ENCODE measurements at places on chromosomes 7 and 10. TPM values are rescaled to one million over a fixed set of nuclear protein-coding genes. Genes with fewer than 3 reads are reported as not detected.

- peaks cover 3% of the 10 kb centered on the region for H3K4me1 ChIP-seq
- H3K36me3 ChIP-seq, result no peaks in the 10 kb centered on the region
- no peak for DNase-seq
- H3K27ac ChIP-seq, result no peak overlapping the region
- H3K4me3 ChIP-seq, result no peak overlapping the region
Measured at GRCh38 chr10:62735464-62736167, 68.9 kb upstream of the ADO start.

DNA sequence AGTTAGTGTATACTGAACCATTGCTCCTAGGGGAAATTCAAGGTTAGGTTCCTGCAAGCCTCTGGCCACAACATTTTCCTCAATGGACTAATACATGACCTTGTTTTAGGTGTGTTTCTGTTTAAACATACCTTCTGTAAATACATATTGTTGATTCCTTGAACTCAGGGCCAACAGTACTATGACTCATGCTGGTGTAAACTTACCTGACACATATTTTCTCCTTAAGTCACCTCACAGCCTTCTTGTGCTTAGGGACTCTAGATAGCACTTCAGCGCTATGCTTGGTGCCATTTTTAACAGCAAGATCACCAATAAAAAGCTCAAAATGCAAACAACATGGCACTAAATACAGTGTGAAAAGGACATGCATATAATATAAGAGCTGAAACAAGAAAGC lies 176.4 kb downstream of the TAX1BP1 start:
- H3K27ac ChIP-seq, result no peak overlapping the region
- no peaks in the 10 kb centered on the region for H3K36me3 ChIP-seq
- no peaks in the 10 kb centered on the region for H3K4me1 ChIP-seq

GRCh38 chr7:69256634-69257081 lies 341.6 kb upstream of the AUTS2 start:
- no peaks in the 10 kb centered on the region for H3K36me3 ChIP-seq
- no peaks in the 10 kb centered on the region for H3K27me3 ChIP-seq
- H3K4me3 ChIP-seq, result no peak overlapping the region
- H3K4me1 ChIP-seq, result no peaks in the 10 kb centered on the region

GRCh38 chr10:34205452-34205851 lies 609.6 kb downstream of the PARD3 start:
- no peaks in the 10 kb centered on the region for H3K27me3 ChIP-seq
- H3K4me3 ChIP-seq, result no peak overlapping the region
- no peaks in the 10 kb centered on the region for H3K36me3 ChIP-seq
- H3K4me1 ChIP-seq, result no peaks in the 10 kb centered on the region
- no peak for DNase-seq

The CYP3A7 gene
- total RNA-seq, result not detected

DNA sequence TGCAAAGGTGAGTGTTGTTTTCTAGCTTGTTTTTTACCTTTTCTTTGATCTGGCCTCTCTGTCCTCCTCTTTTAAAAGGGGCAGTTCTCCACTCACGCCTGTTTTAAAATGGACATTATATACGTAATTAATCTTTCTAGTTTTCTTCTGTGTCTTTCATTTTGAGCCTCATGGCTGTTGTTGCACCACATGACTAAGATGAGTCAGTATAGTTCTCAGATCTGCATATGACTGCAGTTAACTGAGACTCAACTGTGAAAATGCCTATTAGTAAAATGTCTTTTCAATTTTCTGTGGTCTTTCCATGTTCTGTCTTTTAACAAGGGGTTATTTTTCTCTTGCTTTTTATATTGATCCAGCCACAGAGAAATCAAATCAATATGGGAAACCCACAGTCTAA lies 296.1 kb downstream of the CDK14 start:
- no peaks in the 10 kb centered on the region for H3K4me1 ChIP-seq
- H3K27ac ChIP-seq, result no peak overlapping the region
- H3K4me3 ChIP-seq, result no peak overlapping the region
- no peak for DNase-seq
- no peaks in the 10 kb centered on the region for H3K27me3 ChIP-seq

The FZD1 gene
- 0.08 TPM for total RNA-seq

- peaks cover 58% of the 10 kb centered on the region for H3K4me1 ChIP-seq
- peaks cover 44% of the 10 kb centered on the region for H3K36me3 ChIP-seq
- H3K4me3 ChIP-seq, result peak overlapping the region; percentile 87
- peak; percentile 17 for DNase-seq
- peak overlapping the region; percentile 86 for H3K27ac ChIP-seq
Measured at GRCh38 chr10:112446055-112446854, 459 bp downstream of the ZDHHC6 start.

GRCh38 chr10:99548041-99548530 lies 15.3 kb downstream of the NKX2-3 start:
- no peak overlapping the region for H3K4me3 ChIP-seq
- H3K27me3 ChIP-seq, result peaks cover 74% of the 10 kb centered on the region
- no peak for DNase-seq
- no peaks in the 10 kb centered on the region for H3K36me3 ChIP-seq
- H3K4me1 ChIP-seq, result peaks cover 6% of the 10 kb centered on the region
- no peak overlapping the region for H3K27ac ChIP-seq

GRCh38 chr7:4797858-4798705 lies 22.7 kb downstream of the AP5Z1 start:
- DNase-seq, result peak; percentile 64
- H3K27ac ChIP-seq, result no peak overlapping the region
- H3K4me3 ChIP-seq, result no peak overlapping the region
- H3K27me3 ChIP-seq, result no peaks in the 10 kb centered on the region
- H3K36me3 ChIP-seq, result peaks cover 7% of the 10 kb centered on the region
- no peaks in the 10 kb centered on the region for H3K4me1 ChIP-seq

- no peaks in the 10 kb centered on the region for H3K36me3 ChIP-seq
- H3K27me3 ChIP-seq, result no peaks in the 10 kb centered on the region
- no peak overlapping the region for H3K27ac ChIP-seq
- H3K4me1 ChIP-seq, result no peaks in the 10 kb centered on the region
- H3K4me3 ChIP-seq, result no peak overlapping the region
Measured at GRCh38 chr7:145902123-145902522, 214.5 kb upstream of the CNTNAP2 start.

GRCh38 chr10:26780106-26780792 lies 80.5 kb downstream of the ABI1 start:
- H3K4me3 ChIP-seq, result no peak overlapping the region
- DNase-seq, result no peak
- H3K4me1 ChIP-seq, result peaks cover 46% of the 10 kb centered on the region
- no peaks in the 10 kb centered on the region for H3K27me3 ChIP-seq
- H3K36me3 ChIP-seq, result peaks cover 17% of the 10 kb centered on the region

The GIMAP2 gene
- 120 TPM for total RNA-seq

DNA sequence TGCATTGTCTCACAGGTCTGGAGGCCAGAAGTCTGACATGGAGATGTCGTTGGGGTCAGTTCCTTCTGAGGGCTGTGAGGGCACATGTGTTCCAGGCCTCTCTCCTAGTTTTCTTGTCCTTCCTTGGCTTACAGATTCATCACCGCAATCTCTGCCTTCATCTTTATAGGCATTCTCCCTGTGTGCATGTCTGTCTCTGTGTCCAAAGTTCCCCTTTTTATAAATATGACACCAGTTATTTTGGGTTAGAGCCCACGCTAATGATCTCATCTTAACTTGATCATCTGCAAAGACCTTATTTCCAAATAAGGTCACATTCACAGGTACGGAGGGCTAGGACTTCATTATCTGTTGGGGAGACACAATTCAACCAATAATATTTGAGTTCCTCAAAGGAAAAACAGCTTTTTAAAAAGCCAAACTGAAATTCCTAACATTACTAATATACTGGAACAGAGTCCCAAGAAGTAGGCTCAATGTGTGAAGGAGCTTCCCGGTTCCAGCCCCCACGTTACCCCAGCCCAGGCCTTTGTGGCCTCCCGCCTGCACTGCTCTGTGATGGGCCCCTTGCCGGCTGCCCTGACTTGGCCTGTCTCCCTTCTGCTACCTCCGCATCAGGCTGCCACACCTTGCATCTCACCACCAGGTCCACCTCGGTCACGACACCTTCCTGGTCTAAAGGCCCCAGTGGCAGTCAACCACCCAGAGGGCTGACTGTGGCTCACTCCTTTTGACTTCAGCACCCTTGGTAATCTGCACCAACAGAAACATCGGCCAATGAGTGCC lies 142.7 kb downstream of the KCNMA1 start:
- no peaks in the 10 kb centered on the region for H3K4me1 ChIP-seq
- no peak overlapping the region for H3K4me3 ChIP-seq

DNA sequence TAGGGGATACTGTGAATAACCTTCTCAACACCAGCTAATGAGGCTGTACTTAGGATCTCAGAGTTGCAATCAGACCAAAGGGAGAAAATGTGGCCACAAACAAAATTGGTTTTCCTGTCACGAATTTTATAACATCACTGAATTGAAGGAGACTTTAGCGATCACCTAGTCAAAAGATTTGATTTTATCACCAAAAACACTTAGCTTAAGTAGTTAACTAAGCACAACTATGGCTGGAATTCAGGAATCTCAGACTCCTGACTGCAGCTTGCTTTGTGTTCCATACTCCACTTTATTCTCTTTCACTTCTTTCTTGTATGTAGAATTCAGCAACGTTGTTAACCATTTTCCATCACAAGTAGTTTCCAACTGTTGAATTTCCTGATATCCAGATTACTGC lies 152.0 kb downstream of the SLC16A9 start:
- no peak for DNase-seq
- H3K4me3 ChIP-seq, result no peak overlapping the region
- H3K27me3 ChIP-seq, result no peaks in the 10 kb centered on the region
- no peaks in the 10 kb centered on the region for H3K4me1 ChIP-seq
- no peak overlapping the region for H3K27ac ChIP-seq
- H3K36me3 ChIP-seq, result no peaks in the 10 kb centered on the region

GRCh38 chr7:106365252-106366005 lies 80.6 kb upstream of the NAMPT start:
- no peak overlapping the region for H3K27ac ChIP-seq
- peaks cover 36% of the 10 kb centered on the region for H3K27me3 ChIP-seq

The OR2F1 gene
- not detected for total RNA-seq

DNA sequence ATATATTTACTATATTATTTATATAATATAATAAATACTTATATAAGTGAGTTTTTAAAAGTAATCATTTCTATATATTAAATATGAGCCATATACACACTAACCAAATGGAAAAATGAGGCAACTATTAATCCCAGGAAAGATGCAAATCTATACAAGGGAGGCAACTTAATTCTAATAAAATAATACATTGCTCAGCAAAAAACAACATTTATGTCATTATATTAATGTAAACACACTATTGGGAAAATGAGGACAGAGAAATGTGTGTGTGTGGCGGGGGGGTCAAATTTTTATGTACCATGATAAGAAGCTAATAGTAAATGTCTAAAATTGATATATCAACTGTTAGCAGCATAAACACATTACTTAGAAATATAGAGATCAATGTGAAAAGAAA lies 23.3 kb upstream of the DGKI start:
- H3K4me3 ChIP-seq, result no peak overlapping the region
- H3K27ac ChIP-seq, result no peak overlapping the region
- H3K36me3 ChIP-seq, result peaks cover 53% of the 10 kb centered on the region
- peaks cover 7% of the 10 kb centered on the region for H3K4me1 ChIP-seq
- H3K27me3 ChIP-seq, result no peaks in the 10 kb centered on the region

DNA sequence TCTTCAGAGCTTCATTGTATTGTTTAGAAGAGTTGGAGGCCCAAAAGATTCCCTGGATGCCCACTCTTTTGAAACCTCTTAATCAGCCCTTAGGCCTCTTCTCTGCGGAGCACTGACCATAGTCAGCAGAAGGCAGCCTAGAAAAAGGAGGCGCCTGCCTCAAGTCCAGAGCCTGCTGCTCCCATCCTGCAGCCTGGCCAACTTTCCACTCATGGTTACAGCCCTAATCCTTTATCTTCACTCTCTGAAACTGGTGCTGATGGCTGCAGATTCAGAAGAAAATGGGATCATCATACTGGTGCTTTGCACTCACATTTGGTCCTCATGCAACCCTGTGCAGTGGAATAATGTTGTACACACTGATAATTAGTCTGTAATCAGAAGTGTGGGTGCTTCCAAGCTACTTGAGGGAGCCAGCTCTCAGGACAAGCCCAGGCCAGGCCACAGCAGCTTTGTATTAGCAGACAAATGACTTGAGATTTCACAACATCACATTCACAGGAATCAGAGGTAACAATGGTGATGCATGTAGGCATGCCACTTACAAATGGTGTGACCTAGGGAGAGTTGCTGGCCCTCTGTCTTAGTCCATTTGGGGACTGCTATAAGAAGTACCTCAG lies 272.9 kb downstream of the GALNT17 start:
- no peak overlapping the region for H3K4me3 ChIP-seq
- no peaks in the 10 kb centered on the region for H3K4me1 ChIP-seq
- no peaks in the 10 kb centered on the region for H3K36me3 ChIP-seq
- no peak overlapping the region for H3K27ac ChIP-seq
- H3K27me3 ChIP-seq, result no peaks in the 10 kb centered on the region
- no peak for DNase-seq

The RAB18 gene
- 72.0 TPM for total RNA-seq

- peak; percentile 62 for DNase-seq
- peaks cover 6% of the 10 kb centered on the region for H3K36me3 ChIP-seq
- H3K27me3 ChIP-seq, result peaks cover 3% of the 10 kb centered on the region
- H3K4me1 ChIP-seq, result peaks cover 32% of the 10 kb centered on the region
- peak overlapping the region; percentile 78 for H3K27ac ChIP-seq
- peak overlapping the region; percentile 31 for H3K4me3 ChIP-seq
Measured at GRCh38 chr10:31707093-31708039, 221.3 kb downstream of the ARHGAP12 start.

DNA sequence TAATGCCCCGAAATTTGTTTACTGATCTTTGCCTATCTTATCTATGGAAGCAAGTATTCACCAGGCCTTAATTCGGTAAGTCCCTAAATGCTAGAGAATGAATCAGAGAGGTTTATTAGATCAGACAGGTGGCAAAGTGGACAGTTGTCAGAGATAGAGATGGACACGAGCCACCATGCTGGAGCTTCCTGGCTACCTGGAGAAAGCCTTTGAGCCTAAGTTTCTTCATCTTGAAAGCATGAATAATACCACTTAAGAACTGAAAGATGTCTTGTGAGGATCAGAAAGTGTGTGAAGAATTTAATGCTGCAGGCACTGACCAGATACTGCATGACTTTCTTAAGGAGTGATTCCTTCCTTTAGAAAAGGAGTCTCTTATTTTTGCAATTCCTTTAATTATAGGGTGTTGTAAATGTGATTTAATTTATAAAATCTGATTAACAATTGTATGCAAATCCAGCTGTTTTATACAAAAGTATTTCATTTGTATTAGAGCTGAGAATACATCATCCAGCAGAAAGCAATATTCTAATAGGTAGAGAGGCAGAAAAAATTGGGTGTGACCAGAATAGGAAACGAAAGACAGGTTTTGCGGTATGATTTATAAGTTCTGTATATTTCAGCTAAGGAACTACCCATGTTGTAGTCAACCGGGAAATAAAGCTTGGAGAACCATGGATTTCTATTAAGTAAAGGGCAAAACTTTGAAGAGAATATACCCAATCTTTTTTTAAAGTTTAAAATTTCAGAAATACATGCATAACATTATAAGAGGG lies 82.7 kb downstream of the SMURF1 start:
- H3K4me3 ChIP-seq, result no peak overlapping the region
- peaks cover 14% of the 10 kb centered on the region for H3K36me3 ChIP-seq
- no peak overlapping the region for H3K27ac ChIP-seq
- DNase-seq, result no peak
- peaks cover 7% of the 10 kb centered on the region for H3K4me1 ChIP-seq

Measured in activated CD4-positive, alpha-beta memory T cell treated with anti-CD3 and anti-CD28 coated beads, Interleukin-2, amount 10 ng/mL, durations not matched to agents 7 days and 5 days (primary cell).